AG04449 (cell line): ENCODE measurements at places on chromosomes 11 and 22.
A peak's percentile ranks its signal among the peaks of the same experiment; 100 is the strongest.

DNA sequence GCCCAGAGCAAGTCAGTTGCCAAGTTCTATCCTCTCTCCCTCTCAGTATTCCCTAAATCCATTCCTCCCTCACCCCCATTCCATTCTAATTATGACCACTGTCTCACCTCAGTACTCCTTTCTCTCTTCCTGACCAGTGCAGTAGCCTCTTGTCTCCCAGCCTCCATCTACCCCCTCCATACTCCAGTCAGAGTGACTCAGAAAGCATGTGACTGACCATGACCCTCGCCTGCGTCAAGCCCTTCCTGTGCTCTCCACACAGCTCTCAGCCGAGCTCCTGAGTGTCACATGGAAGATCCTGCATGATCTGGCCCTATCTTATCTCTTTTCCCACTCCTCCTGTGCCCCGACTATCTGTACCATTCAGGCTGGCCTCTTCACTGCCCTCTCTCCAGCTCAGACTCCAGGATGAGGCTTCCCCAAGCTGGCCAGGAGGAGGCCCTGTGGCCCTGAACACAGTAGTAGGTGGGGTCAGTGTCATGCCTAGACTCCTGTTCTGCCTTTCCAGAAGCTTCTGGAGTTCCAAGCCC, 42.6 kb downstream of the NEU3 start:
- DNase-seq = peak; percentile 53

DNA sequence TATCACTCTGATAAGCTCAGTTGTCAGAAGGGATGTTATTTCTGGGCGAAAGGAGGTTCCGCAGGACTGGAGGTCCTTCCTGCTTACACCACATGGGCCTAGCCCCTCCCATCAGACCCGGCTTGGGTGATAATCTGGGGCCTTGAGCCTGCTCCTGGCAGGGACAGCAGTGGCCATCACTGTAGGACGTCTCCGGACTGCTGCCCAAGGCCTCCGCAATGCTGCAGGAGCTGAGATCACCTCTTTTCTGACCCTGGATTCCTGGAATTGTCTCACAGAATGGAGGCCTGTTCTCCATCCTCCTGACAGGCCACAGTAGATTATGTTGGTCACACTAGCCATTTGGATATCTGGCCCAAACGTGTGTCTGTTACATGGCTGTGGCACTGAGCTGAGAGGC, 9.2 kb upstream of the BIK start:
- DNase-seq = no peak

- DNase-seq = no peak
Measured at GRCh38 chr11:250740-251299, 14.0 kb downstream of the PSMD13 start.

- DNase-seq = no peak
Measured at GRCh38 chr11:85844439-85845123, 10.6 kb upstream of the CCDC83 start.

GRCh38 chr11:28697920-28698827, 590.0 kb downstream of the METTL15 start:
- DNase-seq = no peak

- no peak for DNase-seq
Measured at GRCh38 chr22:47388778-47389177, 626.3 kb downstream of the TBC1D22A start.

GRCh38 chr22:29184849-29185490, 20.7 kb upstream of the EMID1 start:
- DNase-seq = no peak

DNA sequence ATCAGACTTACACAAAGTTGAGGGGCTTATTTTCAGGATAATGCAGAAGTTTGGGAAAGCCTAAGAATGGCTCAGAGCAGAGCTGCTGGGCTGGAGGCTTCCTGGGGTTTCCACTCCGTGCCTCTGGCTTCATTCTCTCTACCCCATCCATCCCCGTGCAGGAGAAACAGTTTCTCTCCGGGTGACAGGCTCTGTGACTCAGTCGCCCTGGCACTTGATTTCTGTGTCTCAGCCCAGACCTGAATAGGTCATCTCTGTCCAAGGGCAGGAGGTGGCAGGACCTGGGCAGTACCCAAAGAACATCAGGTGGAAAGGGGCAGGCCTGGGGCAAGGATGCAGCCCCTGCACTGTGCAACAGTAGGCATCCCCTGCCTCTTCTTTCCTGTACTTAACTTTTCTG, 38.4 kb upstream of the RTL6 start:
- no peak for DNase-seq

- DNase-seq = no peak
Measured at GRCh38 chr22:39985383-39986035, 9.2 kb upstream of the FAM83F start.

DNA sequence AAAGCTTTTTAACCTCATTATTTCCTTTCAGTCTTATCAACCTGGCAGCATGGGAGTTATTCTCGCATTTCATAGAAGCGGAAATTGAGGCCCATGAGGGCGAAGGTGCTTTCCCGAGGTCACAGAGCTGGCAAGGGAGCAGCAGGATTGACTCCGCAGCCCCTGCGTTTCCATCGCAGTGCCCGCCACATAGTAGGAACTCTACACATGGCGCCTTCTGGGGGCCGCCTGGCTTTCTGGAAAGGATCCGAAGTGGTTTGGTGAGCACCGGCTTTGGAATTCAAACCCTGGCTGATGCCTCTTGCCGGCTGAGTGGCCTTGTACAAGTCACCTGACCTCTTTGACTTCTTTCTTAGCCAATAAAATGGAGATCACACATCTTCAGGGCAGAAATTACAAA, 93.4 kb downstream of the CEP164 start:
- no peak for DNase-seq

GRCh38 chr11:45145379-45146071, 914 bp upstream of the PRDM11 start:
- DNase-seq = no peak

DNA sequence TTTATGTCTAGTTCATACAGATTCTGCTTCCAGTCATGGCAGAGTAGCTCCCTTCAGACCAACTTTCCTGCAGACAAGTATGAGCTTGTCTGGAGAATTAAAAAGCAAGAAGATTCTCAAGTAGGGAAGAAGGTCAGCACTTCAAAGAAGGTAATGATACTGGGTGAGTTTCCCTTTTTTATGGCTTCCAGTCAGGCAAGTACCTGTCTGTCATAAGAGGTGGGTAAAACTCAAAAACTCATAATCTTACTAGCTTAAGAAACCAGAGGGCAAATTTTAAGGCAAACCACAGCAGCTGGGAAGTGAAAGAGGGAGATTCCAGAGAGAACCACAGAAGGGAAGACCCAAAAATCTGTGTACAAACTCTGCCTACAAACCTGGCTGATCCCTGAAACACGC, 54.2 kb downstream of the DENND5A start:
- DNase-seq = no peak

GRCh38 chr11:118448294-118448693, 12.0 kb downstream of the KMT2A start:
- no peak for DNase-seq

- DNase-seq = no peak
Measured at GRCh38 chr11:65445604-65446445, 23.2 kb downstream of the NEAT1 start.

DNA sequence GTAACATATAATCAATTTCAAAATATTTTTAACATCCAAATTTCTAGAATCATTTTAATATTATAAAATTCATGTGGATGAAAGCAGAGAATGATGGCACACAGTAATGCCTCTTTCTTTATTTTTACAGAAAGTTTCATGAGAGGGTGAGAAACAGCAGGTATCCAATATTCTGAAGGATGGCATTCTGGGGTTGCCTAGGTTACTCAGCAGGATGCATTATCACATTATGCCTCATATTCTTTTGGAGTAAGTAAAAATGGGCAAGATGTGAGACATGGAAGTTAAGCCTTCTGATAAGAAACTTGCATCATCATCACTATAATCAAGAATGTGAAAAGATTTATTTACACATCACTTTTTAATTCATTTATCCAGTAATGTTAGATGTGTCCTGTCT, 148.7 kb upstream of the PGR start:
- DNase-seq = no peak

DNA sequence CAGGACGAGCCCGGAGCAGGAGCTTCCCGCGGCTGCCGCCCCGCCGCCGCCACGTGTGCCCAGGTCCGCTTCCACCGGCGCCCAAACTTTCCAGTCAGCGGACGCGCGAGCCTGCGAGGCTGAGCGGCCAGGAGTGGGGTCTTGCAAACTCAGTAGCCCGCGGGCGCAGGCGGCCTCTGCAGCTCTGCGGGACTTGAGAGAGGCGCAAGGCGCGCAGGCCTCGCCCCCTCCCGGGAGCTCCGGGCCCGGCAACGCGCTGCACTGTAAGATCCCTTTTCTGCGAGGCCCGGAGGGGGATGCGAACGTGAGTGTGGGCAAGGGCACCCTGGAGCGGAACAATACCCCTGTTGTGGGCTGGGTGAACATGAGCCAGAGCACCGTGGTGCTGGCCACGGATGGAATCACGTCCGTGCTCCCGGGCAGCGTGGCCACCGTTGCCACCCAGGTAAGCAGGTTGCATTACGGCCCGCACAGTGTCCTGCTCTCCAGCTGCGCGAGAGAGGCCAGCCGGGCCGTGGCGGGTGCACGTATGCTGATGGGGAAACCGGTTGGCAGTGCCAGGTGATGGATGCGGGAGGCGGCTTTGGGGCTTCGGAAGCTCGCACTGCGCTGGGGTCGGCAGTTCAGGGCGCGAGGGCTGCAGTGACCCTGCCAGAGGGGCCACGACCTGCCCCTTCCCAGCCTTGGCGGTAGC, 2.0 kb downstream of the SLC6A5 start:
- DNase-seq = no peak

- no peak for DNase-seq
Measured at GRCh38 chr11:35257281-35257680, 118.3 kb downstream of the CD44 start.

DNA sequence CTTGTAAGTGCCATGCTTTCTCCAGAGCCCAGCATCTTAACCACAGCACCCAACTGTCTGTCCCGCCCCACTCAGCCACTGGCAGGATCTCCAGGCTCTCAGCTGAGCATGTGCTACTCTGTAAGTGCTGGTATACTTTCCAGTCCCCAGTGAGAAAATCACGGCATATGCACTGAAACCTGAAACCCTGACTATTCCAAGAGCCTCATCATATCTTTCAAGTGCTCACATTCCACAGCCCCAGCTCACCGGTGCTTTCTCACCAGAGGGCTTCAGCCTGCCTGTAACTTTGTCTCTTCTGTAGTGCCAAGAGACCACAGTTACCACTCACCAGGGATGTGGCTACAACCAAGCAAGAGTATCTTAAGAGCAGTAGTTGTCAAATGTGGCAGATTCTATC, 24.4 kb upstream of the PAMR1 start:
- peak; percentile 97 for DNase-seq

GRCh38 chr11:14969901-14970323, 2.2 kb downstream of the CALCA start:
- DNase-seq = no peak

DNA sequence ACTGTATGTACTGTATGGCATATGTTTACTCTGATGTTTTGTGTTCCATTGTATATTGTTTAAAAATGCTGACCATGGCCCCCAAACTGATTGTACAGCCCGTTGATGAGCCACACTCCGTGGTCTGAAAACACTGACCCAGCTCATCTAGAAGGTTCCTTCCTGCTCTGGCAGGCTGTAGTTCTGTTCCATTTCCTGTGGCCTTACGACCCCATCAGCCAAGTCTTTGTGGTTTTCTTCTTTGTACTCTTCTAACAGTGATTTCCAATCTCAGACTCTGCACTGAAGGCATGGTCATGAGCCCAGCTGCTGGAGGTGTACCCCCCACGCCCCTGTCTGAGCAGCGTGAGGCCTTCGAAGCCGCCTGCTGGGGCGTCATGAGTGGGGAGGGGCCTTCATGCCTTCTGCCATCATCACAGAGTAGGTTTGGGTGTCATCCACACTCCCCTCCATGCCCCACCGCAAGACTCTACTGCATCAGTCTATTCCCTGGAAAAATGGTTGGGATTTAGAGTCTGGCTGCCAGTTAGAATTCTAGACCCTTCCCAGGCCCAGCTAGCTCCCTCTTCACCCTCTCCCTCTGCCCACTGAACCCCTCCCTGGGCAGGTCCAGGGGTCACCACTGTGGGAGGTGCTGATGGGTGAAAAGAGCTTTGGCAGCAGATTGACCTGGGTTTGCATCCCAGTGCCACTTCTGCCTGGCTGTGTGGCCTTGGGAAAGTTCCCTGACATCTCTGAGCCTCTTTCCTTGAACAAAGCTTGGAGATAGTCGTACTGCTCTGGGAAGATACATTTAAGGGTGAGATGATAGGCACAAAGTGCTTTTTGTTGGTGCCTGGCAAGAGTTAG, 11.3 kb upstream of the C11orf96 start:
- no peak for DNase-seq

- DNase-seq = no peak
Measured at GRCh38 chr11:67381244-67381972, 8.0 kb upstream of the CLCF1 start.

DNA sequence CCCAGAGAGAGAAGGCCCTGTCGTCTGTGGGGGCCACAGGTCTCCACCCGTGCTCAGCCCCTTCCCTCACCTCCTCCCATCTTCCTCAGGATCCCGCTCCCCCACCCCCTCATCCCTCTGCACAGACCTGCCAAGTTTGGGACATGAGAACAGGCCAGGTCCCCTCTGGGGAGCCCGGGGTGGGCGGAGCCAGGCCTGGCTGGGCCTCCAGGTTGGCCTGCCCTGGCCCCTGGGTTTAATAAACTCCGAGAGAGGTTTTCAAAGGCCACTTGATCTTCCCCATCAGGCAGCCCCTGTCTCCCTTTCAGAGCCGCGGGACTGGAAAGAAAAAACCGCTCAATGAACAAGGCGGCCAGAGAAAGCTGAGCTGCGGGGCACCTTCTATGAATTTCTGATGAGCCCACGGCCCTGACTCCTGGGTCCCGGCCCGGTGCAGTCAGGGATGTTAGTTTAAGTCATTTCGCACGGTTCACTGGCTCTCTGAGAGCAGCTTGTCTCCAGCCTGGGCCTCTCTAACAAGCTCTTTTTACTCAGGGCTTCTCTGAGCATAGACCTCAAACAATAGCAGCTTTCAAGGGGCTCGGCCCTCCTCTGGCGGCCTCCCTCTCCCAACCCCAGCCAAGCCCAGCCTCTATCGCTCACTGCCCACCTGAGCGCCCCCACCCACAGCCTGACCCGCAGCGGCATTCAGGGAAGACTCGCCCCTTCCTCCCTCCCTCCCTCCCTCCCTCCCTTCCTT, 64.8 kb downstream of the RPUSD4 start:
- no peak for DNase-seq

- no peak for DNase-seq
Measured at GRCh38 chr11:14223636-14224288, 135.2 kb downstream of the RRAS2 start.

DNA sequence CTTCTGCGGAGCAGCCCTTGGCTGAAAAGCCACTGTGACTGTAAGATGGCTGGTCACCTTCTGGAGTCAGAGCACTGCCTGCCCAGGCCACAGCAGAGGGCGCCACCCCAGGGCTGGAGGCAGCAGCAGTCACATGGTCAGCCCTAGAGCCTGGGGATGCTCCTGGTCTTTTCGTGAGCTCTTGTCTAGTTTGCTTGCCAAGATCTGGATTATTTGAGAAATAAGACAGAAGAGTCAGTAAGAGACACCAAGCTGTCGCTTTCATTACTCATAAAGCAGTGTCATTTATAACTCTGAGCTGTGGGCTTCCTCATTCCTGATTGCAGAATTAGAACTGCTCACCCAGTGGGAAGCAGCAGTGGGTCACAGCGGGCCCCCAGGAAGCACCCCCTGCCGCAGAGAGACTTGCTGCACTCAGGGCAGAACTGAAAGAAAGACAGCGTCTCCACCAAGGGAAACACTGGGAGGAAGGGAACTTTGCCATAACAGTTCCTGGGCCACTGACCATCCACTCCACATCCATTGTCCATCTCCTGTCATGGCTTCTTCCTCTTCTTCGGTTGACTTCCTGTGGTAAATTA, 56.7 kb downstream of the PPP6R2 start:
- DNase-seq = no peak

GRCh38 chr22:22759889-22760546, 115.6 kb downstream of the GGTLC2 start:
- no peak for DNase-seq

- DNase-seq = no peak
Measured at GRCh38 chr11:69863544-69864200, 44.5 kb upstream of the FGF3 start.
